ENCODE measurements at places on chromosomes 16 and 17. TPM values are rescaled to one million over a fixed set of nuclear protein-coding genes. Genes with fewer than 3 reads are reported as not detected.

VAT1L gene
- 0.88 TPM for total RNA-seq

EPN3 gene
- 32.8 TPM for total RNA-seq

UTP4 gene
- 24.6 TPM for total RNA-seq

- DNase-seq: no peak
Measured at GRCh38 chr17:34723875-34724274, 144.5 kb downstream of the TMEM132E start.

DNA sequence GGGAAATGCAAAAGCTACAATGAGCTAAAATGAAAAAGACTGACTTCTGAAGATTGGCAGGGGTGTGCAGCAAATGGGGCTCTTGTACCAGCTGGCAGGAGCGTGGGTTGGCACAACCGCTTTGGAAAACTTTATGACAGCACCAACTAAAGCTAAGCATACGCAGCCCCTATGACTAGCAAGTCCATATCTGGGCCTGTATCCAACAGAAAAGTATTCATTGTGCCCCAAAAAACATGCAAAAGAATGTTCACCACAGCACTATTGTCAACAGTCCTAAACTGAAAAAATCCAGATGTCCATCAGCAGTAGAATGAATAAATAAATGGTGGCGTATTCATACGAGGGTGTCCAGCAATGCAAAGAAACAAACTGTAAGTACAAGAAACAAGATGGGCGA is 22.6 kb upstream of the ITGA3 start:
- no peak for DNase-seq

DNA sequence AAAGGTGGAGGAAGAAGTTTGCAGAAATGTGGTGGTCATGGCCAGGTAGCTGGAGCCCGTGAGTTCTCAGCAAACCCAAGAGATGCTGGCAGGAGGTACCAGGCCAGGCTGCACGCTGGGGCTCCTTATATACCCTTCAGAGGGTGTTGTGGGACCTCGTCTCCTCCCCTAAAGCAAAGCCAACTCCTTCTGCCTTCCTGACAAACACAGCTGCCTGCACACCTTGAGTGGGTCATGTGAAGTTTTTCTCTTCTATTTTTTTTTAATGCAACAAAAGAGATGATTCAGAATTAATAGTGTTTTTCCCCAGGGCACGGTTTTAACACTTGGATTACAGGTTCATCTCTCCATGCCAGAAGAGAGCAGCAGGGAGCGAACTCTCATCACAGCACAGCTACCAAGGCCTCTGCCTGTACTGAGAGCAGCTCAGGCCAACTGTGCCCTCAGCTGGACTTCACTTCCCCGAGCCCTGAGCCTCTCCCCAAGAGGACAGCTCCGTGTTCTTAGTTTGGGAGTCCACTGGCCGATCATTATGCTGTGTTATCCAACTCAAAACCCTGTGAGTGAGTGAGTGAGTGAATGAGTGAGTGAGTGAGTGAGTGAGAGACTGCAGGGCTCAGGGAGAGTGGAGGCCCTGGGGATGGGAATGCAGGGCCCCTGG is at the start of gene KRT15:
Gene KRT15, minus strand, starts transcription at position 102 of the 661 bp plus-strand sequence. Its CDS starts 63 bp downstream, at position 39.
- peak; percentile 65 for DNase-seq

DNA sequence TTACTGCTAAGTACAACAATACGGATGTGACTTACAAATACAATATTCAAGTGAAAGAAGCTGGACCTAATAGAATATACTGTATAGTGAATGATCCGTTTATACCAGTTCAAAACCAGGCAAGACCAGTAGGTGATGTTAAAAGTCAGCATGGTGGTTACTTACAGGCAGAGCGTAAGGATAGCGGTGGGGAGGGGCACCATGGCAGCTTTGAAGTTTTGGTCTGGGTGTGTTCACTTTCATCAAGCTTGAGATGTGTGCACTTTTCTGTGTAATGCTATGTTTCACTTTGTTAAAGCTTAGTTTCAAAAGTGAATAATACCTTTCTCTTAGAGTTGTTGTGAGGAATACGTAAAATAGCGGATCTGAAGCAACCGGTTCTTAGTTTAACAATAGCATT is 16.5 kb upstream of the SLC35G3 start:
- no peak for DNase-seq

- DNase-seq: no peak
Measured at GRCh38 chr17:77531002-77531401, 390.2 kb downstream of the SEC14L1 start.

- DNase-seq: no peak
Measured at GRCh38 chr17:35185849-35186248, 8.3 kb downstream of the SLC35G3 start.

- no peak for DNase-seq
Measured at GRCh38 chr17:50363217-50364060, 9.5 kb downstream of the MRPL27 start.

Data from breast epithelium (tissue), 4 donors.